ENCODE measurements at places on chromosomes 16 and 17.
A peak's percentile ranks its signal among the peaks of the same experiment; 100 is the strongest.

DNA sequence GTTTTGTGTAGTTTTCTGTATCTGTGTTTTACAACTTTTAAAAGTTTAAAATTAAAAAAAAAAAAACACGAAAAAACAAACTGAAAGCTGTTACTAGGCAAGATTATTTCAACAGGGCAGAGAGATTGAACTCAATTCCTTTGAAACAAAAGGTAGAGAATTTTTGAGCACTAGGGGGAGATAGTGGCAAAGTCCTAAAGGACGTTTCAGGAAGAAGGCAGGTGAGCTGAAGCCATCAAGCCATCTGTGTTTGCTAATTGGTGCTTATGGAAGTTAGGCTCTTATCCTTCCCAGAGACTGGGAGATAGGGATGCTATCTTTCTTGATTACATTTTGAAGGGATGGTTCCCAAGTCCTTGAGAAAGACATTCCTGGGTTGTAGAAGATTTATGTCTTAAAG lies 70.6 kb upstream of the CLEC3A start:
- no peak for DNase-seq

GRCh38 chr16:75038036-75038858 lies 39.4 kb downstream of the ZNRF1 start:
- DNase-seq = no peak

GRCh38 chr16:67177743-67178699 lies 5.7 kb downstream of the MATCAP1 start:
- no peak for DNase-seq

GRCh38 chr17:1533661-1534325 lies 17.4 kb upstream of the INPP5K start:
- no peak for DNase-seq

- no peak for DNase-seq
Observed at GRCh38 chr17:74552037-74552436, 6.1 kb upstream of the CD300C start.

- DNase-seq = no peak
Observed at GRCh38 chr17:60188759-60189158, 39.0 kb downstream of the CA4 start.

- DNase-seq = no peak
Observed at GRCh38 chr17:41494524-41494923, 4.8 kb upstream of the KRT36 start.

DNA sequence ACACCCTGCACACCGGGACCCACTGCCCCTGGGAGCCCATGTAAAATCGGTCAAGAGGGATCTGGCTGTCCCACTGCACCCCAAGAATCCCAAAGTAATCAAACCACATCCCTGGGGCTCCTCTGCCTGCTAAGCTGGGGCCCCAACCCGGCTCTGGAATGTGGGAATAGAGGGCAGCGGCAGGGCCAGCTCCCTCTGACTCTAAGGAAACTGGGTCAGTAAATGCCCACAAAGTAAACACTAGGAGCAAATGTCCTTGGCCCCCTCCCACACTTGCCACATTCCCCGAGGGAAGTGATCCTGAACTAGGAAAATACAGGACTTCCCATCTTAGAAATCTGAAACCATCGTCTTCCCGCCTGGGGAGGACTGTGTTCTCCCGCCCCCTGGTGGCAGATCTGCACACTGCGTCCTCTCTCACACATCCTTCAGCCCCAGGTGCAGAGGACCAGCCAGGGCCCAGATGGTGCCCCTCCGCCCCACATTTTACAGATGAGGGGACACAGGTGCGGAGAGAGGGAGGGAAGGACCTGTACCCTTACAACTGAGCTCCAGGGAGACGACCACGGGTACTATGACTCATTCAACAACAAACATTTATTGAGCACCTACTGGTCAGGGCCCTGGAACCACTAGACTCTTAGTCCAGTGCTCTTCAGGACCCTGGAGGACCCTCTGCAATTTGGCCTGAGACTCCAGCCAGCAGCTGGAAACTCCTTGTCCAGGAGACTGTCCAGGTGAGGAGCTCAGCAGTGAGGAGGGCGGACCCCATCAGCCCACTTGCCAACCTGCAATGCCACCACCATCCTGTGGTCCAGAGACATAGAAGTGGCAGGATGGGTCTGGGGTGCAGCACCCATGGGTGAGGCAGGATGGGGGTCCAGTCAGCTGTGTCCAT lies 10.1 kb downstream of the P3H4 start:
- peak; percentile 89 for DNase-seq

DNA sequence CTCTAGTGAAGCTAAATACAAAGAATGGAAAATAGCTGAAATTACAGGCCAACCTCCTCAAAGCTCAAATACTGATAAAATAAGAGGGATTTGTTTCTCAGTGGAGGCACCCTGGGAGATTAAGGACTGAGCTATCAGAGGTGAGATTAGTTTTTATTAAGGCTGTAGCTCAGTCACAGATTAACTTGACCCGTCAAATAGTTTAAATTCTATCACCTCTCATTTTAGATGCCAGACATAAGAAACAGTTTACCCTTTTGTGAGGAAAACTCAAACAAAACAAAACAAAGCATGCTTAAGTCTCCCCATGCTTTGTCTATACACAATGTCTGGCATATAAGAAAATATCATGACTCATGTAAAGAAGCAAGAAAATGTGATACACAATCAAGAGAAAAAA lies 208.3 kb upstream of the PMFBP1 start:
- no peak for DNase-seq

DNA sequence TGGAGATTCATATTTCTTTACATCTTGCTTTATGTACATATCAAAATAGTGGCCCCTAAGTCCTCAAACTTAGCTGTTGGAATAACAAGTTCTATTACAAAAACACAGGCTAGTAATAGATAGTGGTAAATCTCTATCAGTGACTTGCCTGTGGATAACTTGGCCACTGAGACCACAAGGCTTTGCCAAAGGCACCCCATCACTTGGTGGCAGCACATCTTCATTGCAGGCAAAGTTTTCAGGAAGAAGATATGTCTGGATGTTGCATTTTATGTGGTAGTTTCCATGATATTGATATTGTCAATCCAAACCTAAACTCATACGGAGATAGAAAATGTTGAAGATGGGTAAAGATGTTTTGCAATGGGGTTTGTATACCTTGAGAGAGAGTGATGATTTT lies 58.5 kb downstream of the KNOP1 start:
- no peak for DNase-seq

DNA sequence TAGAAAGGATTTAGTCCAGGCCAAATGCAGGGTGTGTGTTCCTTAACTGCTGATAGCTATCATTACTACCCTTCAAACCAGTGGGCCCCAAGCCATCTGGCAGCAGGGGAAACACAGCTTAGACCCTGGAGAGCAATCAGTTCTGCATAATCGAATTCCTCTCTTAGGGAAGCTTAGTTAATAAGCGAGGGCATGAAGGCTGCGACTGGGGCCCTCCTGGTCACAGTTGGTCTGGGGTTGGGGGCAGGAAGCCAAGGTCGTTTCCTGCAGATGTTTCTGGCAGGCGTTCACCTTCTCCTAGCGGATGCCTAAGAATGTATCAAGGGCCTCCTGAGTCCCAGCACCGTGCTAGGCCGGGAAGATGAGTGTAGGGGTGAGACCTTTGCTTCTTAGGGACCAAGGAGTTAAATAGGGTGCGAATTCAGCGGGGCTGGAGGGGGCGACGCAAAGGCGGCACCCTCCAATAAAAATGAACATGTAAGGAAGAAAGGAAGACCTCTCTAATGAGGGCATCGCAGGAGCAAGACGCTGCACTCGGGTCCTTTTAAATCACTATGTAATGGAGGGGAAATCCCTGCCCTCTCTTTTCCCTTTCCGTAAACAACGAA lies 16.5 kb upstream of the EEF2K start:
- DNase-seq = peak; percentile 73

DNA sequence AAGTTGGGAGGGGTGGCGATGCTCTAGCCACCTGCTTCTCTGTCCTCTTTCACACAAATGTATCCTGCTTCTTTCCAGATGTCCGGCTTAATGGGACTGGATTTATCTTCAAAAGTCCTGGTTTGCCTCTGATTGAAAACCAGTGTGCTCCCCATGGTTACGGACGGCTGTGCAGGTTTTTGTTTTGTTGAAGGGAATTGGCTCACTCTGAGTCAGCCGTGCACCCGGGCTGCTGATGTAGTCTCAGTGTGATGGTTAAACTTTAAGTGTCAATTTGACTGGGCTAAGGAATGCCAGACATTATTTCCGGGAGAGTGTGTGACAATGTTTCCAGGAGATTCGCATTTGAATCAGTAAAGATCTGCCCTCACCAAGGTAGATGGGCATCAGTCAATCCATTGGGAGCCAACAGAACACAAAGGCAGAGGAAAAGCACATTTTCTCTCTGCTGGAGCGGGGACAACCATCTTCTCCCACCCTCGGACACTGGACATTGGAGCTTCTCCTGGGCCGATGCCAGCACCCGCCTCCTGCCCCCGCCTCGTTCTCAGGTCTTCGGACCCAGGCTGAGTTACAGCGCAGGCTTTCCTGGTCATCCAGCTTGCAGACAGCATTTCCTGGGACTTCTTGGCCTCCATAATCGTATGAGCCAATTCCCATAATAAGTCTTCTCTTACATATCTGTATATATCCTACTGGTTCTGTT lies 126.9 kb upstream of the TNRC6C start:
- peak; percentile 76 for DNase-seq

- DNase-seq = no peak
Observed at GRCh38 chr16:48965386-48965785, 316.3 kb downstream of the CBLN1 start.

DNA sequence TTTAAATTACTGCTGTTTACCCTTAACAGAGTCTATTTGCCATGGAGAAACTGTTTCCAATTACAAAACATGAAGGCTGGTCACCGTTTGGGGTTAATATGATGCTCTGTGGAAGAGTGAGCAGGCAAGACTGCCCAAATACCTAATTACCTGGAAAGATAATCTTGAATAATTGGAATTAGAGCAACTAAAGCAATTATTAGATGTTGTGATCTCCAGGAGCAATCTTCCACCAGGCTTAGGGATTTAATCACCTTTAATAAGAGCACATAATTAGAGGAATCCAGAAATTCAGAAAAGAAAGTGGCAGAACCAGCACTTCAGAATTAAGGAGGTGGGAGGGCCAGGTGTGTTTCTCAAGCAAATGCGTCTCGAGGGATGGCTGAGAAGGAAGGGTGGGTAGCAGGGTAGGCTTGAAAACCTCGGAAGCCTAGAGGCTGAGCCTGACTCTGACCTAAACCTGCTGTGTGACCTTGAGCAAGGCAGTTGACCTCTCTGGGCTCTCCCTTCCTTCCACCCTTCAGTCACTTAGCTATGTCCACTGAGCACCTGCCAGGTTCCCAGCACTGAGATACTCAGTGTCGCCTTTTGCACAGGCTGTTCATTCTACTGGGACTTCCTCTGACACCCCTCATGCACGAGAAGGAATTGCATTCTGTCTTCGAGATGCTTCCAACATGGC lies 113.2 kb downstream of the GSG1L start:
- DNase-seq = no peak

- no peak for DNase-seq
Observed at GRCh38 chr17:50432125-50432762, 6.2 kb downstream of the ACSF2 start.

DNA sequence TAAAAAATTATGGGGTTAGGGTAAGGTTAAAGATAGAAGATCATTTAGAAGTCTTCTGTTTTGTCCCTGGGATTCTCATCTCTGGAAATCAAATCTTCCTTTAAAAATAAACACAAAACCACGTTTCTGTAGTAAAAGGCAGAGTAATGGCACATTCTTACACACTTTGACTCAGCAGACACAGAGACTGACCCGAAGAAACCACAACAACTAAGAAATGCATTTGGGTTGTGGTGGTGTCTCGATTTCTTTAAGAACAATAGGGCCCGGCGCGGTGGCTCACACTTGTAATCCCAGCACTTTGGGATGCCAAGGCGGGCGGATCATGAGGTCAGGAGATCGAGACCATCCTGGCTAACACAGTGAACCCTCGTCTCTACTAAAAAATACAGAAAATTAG lies 54.9 kb upstream of the MYH10 start:
- DNase-seq = no peak

DNA sequence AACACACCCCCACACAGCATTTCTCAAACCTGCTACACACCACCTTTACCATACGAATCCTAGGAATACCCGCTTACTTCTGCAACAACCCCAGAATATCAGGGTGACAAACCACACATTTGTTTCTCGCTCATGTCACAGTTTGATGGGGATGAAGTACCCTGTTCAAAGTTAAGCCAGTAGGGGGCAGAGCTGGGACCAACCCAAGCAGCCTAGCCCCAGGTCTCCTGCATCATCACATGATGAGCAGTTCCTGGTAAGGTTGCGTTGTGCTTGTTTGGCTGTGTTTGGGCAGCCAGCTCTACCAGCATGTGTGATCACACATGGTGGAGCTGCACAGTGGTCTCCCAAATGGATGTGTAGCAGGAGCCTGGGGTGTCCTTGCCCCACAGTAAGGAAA lies 103.6 kb upstream of the C16orf82 start:
- no peak for DNase-seq

- no peak for DNase-seq
Observed at GRCh38 chr17:33572615-33573014, 279.5 kb upstream of the ASIC2 start.

DNA sequence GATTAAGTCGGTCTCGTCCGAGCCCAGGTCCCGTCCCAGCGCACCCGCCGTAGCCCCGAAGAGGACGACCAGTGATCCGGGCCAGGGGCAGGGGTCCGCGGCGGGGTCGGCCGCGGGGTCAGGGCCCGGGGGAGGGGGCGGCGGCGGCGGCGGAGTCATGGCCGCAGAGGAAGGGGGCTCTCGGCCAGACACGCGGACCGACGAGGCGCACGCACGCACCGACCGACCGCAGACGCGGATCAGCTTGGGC lies at the start of gene ESRP2:
ESRP2 (minus strand) TSS at position 241 of the 250 bp plus-strand sequence; CDS start at position 159, 82 bp downstream.
- no peak for DNase-seq

- no peak for DNase-seq
Observed at GRCh38 chr16:73054813-73055482, 7.0 kb upstream of the ZFHX3 start.

- DNase-seq = no peak
Observed at GRCh38 chr16:68353366-68353765, 42.5 kb downstream of the PRMT7 start.

All from right atrium auricular region (tissue), 2 donors.